ENCODE measurements at places on chromosomes 1 and 21.

DNA sequence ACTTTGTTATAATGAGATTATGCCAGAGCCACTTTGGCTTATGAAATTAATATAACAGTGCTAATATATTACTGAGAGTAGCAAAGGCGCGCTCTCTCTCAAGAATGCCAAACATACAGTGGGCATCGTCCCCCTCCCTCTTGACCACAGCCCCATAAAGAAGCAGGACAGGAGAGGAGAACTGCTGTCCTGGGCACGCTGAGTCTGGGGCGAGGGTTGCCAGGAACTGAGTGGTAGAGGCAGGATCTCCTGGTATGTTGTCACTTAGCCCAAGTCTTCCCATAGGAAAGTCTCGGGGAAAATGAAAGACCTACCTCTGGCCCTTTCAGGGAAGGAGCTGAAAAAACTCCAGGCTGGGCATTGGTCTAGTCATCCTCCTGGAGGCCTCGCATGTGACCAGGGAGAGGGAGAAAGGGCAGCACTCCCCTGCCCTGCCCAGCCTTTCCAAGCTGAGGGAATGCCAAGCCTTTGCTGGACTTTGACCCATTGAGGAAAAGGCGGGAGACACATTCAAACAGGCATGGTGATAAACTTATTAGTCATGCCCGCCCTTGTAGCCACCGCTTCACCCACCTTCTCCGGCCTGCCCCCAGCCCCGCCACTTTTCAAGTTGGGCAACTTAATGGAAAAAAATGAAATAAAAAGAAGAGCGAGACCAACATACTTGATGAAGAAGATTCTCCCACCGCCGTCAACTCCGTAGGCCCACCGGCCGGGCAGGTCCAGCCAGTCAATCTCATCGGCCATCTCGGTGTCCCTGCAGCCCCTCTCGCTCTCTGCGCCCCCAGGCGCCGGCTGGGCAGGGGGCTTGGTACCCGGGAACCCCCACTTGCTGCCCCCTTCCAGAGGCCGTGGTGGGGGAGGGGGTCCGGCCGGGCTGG lies 17.4 kb upstream of the PLEKHA6 start:
- H3K27me3 ChIP-seq: no peaks in the 10 kb centered on the region
- H3K27ac ChIP-seq: peak overlapping the region; percentile 73

DNA sequence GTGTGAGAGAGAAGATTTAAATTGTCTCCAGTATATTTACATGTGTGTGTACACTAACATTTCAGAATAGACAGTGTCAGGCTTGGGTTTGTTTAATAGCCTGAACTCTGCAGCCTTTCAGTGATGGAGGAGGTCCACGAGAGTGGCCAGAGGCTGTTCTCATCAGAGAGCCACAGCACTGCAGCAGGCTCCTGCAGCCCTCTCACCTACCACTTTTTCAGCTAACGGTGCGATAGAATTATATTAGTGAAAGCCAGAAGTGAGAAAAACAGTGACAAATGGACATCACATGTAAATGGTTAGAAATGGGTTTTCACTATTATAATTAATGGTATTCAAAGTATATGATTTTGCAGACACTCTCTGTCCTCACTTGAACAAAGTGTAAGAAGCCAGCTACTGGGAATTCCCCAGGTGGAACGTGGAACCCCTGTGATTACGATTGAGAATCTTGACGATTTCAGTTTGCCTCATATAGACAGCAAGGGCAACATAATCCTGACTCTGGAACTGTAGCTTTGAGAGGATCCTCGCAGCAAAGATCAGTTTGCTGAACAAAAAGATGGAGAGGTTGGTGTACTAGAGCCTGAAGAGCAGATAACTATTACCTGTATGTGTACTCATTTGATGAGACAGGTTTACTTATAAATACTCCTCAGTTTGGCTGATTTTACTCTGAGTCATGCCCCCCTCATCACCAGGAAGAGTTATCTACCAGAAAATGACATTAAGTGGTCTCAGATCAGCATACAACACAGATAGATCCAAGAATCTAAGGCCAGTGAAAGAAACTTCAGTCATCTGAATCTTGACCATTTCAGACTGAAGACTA lies 31.4 kb downstream of the IFI16 start:
- no peaks in the 10 kb centered on the region for H3K36me3 ChIP-seq
- no peaks in the 10 kb centered on the region for H3K27me3 ChIP-seq
- H3K4me3 ChIP-seq: no peak overlapping the region

- no peaks in the 10 kb centered on the region for H3K27me3 ChIP-seq
- DNase-seq: no peak
- H3K4me3 ChIP-seq: no peak overlapping the region
- no peaks in the 10 kb centered on the region for H3K4me1 ChIP-seq
- H3K36me3 ChIP-seq: no peaks in the 10 kb centered on the region
These were observed 57.2 kb downstream of the SLC9C2 start for GRCh38 chr1:173545688-173546087.

- peaks cover 10% of the 10 kb centered on the region for H3K4me1 ChIP-seq
- no peak overlapping the region for H3K27ac ChIP-seq
- no peak for DNase-seq
- H3K27me3 ChIP-seq: no peaks in the 10 kb centered on the region
- no peaks in the 10 kb centered on the region for H3K36me3 ChIP-seq
These were observed 899.2 kb downstream of the NCAM2 start for GRCh38 chr21:21897275-21897883.

DNA sequence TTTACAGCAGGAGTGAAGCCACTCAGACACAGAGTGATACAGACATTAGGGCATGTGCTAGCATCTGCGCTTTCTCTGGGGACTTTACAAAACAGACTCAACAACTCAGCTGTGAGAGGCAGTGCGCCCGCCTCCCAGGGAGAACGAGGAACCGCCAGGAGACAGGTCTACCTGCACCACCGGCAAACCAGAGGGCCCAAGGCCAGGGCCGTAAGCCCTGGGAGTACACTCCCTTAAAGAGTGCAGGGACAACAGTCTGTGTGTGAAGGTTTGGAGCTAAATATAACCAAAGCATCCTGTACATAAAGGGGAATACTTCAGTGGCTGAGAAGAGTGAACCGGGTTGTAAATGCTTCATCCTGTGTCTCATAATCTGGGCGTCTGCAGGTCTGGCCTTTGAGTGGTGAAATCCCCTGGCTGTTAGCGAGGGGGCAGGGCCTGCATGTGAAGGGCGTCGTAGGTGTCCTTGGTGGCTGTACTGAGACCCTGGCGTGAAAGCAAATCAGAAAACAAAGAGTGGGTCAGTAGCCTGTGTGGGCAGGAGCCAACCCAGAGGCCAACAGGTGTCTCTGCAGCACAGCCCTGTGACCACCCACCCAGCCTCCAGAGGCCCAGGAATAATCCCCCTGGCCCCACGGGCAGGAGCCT lies 86.9 kb downstream of the CD247 start:
- H3K27ac ChIP-seq: no peak overlapping the region
- no peaks in the 10 kb centered on the region for H3K27me3 ChIP-seq
- H3K4me1 ChIP-seq: no peaks in the 10 kb centered on the region
- DNase-seq: no peak
- no peaks in the 10 kb centered on the region for H3K36me3 ChIP-seq

- H3K4me3 ChIP-seq: no peak overlapping the region
- H3K4me1 ChIP-seq: no peaks in the 10 kb centered on the region
- no peak overlapping the region for H3K27ac ChIP-seq
- no peak for DNase-seq
These were observed 151.5 kb upstream of the BACE2 start for GRCh38 chr21:41016472-41016871.

DNA sequence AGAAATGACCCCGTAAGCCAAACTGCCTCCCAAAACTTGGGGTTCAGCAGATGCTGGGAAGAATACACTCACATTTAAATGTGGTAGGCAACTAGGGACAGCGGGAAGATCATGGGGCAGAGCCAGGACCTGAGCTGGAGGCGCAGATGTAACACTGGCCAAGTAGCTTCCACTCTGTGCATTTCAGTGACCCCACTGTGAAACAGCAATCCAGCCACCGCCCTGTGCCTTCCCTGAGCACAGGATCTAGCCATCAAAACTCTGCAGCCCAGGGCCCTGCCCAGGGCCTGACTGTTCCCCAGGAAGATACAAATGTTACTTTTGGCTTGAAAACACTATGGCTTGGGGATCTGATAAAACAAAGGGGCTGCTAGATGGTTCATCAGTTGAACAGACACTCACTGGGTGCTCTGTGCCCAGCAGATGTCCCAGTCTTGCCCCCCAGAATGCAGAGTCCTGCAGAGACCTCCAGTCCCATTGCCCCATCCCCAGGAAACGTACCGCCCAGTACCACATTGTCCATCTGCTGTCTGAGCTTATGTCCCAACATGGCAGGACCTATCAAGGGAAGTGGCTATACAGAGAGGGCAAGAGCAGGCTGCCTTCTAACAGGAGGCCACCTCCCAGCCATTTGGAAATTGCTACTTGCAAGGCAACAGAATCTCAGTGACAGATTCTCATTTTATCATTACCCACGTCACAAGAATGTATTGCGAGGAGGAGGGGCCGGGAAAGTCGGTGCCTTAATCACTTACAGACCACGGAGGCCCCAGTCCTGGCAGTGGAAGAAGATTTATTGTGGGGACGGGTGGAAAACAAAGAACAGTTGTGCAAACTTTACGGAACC lies 124.0 kb downstream of the DMRTB1 start:
- H3K27me3 ChIP-seq: no peaks in the 10 kb centered on the region
- DNase-seq: no peak
- H3K4me1 ChIP-seq: no peaks in the 10 kb centered on the region
- H3K36me3 ChIP-seq: no peaks in the 10 kb centered on the region
- H3K4me3 ChIP-seq: no peak overlapping the region

DNA sequence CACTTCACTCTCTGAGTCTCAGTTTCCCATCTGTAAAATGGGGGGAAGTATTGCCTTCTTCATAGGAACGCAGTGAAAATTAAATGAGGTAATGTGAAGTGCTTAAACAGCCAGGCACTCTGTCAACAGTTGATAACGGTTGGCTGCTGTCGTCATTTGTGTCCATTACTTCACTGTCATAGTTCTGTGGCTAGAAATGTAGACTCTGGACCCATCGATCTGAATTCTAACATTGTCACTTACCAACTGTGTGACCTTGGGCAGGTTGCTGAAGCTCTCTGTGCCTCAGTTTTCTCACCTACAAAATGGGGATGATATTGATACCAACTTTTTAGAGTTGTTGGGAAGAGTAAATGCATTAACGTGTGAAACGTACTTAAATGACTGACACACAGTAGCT lies 152.6 kb downstream of the PTPRU start:
- no peaks in the 10 kb centered on the region for H3K36me3 ChIP-seq
- no peaks in the 10 kb centered on the region for H3K27me3 ChIP-seq
- no peaks in the 10 kb centered on the region for H3K4me1 ChIP-seq
- H3K27ac ChIP-seq: no peak overlapping the region

DNA sequence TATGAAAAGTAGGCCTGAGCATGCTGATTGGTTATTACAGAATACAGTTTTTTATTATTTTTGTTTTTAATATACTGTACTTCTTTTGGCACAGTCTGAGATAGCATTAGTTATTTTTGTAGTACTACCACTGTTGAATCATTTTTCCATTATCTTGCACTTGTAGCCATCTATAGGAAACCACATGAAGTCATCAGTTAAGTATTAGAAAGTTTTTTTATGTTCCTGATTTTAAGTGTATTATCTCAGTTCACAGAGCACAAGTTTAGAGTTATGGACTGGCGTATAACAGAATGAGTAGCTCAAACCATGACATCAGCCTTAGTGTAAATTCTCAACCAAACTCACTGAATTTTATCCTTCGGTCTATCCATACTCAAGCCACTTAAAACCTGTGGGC lies 22.8 kb downstream of the DHX9 start:
- no peak overlapping the region for H3K27ac ChIP-seq
- DNase-seq: no peak
- H3K4me3 ChIP-seq: no peak overlapping the region
- peaks cover 5% of the 10 kb centered on the region for H3K4me1 ChIP-seq
- H3K27me3 ChIP-seq: no peaks in the 10 kb centered on the region
- H3K36me3 ChIP-seq: peaks cover 96% of the 10 kb centered on the region

GRCh38 chr1:182038220-182038619 lies 23.3 kb downstream of the ZNF648 start:
- DNase-seq: no peak
- H3K36me3 ChIP-seq: no peaks in the 10 kb centered on the region
- no peak overlapping the region for H3K4me3 ChIP-seq
- H3K27me3 ChIP-seq: no peaks in the 10 kb centered on the region

GRCh38 chr1:183879966-183880365 lies 75.0 kb downstream of the RGL1 start:
- no peaks in the 10 kb centered on the region for H3K27me3 ChIP-seq
- no peak for DNase-seq
- no peak overlapping the region for H3K27ac ChIP-seq
- no peaks in the 10 kb centered on the region for H3K36me3 ChIP-seq

GRCh38 chr1:201450721-201451291 lies 18.2 kb downstream of the PHLDA3 start:
- DNase-seq: no peak
- H3K36me3 ChIP-seq: no peaks in the 10 kb centered on the region
- no peaks in the 10 kb centered on the region for H3K27me3 ChIP-seq
- H3K27ac ChIP-seq: peak overlapping the region; percentile 20

GRCh38 chr21:38942748-38943211 lies 137.1 kb downstream of the ETS2 start:
- DNase-seq: no peak
- H3K36me3 ChIP-seq: no peaks in the 10 kb centered on the region
- H3K4me1 ChIP-seq: no peaks in the 10 kb centered on the region
- H3K27ac ChIP-seq: no peak overlapping the region
- no peaks in the 10 kb centered on the region for H3K27me3 ChIP-seq

- no peaks in the 10 kb centered on the region for H3K27me3 ChIP-seq
- no peak overlapping the region for H3K4me3 ChIP-seq
- no peaks in the 10 kb centered on the region for H3K36me3 ChIP-seq
- no peak overlapping the region for H3K27ac ChIP-seq
- DNase-seq: no peak
These were observed 69.6 kb downstream of the LACTBL1 start for GRCh38 chr1:22903113-22903512.

- H3K27ac ChIP-seq: no peak overlapping the region
These were observed 26.2 kb upstream of the SNX27 start for GRCh38 chr1:151585622-151586021.
